A549 treated with dexamethasone at 1 μM for 4 hours (cell line): ENCODE measurements at places on chromosomes 11 and 22. TPM values are rescaled to one million over a fixed set of nuclear protein-coding genes. Genes with fewer than 3 reads are reported as not detected.

Gene SMIM35
- total RNA-seq = not detected in 5 replicates

Gene ENTHD1
- total RNA-seq = not detected in 5 replicates

Gene MOGAT2
- total RNA-seq = 0.05 to 0.09 TPM in 2 of 5 replicates, not detected in the others

Gene ROBO3
- 1.9 to 2.6 TPM (median 2.3 TPM) in 5 replicates for total RNA-seq

Gene MUC5AC
- total RNA-seq = 0.60 to 2.9 TPM (median 1.6 TPM) in 5 replicates

Gene MUC15
- not detected in 5 replicates for total RNA-seq

Gene CCDC188
- not detected in 5 replicates for total RNA-seq

Gene PGA5
- not detected in 5 replicates for total RNA-seq

Gene RFPL2
- total RNA-seq = 0.11 to 0.24 TPM (median 0.15 TPM) in 5 replicates

Gene NXPE4
- total RNA-seq = not detected in 5 replicates

Gene MIOX
- 0.07 TPM in 1 of 5 replicates, not detected in the others for total RNA-seq

Gene CCDC87
- 0.39 to 0.75 TPM (median 0.55 TPM) in 5 replicates for total RNA-seq
